ENCODE measurements at places on chromosomes 1 and 21.

DNA sequence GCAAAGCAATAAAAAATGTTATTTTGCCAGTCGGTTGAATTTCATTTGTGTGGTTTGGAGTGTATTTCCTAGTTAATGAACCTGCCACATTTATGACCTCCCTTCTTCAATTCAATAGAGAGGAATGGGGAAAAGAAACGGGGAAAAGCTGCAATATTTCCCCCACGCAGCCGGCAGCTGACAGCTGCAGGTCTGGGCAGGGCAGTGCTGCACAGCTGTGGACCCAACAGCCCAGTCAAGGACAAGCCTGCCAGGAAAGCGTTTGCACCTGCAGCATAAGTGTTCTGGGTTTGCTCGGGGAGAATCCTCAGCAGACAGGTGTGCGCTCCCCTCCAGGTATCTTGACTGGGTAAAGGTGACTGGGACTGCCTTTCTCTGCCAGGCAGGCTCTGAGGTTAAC lies 53.4 kb downstream of the FBXO2 start:
- no peak overlapping the region for H3K4me3 ChIP-seq
- H3K27ac ChIP-seq: no peak overlapping the region
- no peaks in the 10 kb centered on the region for H3K4me1 ChIP-seq
- DNase-seq: no peak

DNA sequence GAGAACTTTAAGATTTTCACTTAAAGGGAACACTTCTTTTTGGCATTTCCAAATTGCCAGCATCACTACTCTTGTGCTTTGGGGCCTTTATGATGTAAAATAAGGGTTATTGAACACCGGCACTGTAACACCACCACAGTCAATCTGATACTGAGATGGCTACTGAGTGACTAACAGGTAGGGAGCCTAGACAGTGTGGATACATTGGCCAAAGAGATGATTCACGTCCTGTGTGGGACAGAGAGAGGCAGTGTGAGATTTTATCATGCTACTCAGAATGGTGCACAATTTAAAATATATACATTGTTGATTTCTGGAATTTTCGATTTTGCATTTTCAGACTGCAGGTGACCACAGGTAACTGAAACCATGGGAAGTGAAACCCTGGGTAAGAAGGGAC lies 261.6 kb downstream of the SPATA17 start:
- no peak overlapping the region for H3K27ac ChIP-seq
- no peak for DNase-seq
- peaks cover 4% of the 10 kb centered on the region for H3K27me3 ChIP-seq
- no peaks in the 10 kb centered on the region for H3K36me3 ChIP-seq

DNA sequence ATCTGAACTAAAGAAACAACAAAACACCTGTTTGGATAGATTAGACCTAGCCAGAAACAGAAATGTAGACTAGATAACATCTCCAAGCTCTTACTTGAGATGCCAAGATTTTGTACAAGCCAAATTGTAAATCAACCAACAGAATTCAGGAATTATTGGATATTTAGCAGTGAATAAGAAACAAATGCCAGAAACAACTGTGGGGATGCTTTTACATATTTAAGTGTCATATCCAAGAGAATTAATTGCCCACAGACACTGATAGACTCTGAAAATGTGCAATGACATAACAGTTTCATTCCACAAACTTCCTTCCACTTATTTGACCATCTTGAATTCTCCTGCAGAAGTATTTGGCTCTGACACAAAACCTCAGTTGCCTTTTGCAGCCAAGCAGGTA lies 92.3 kb downstream of the SGIP1 start:
- no peaks in the 10 kb centered on the region for H3K27me3 ChIP-seq
- no peak overlapping the region for H3K27ac ChIP-seq
- H3K36me3 ChIP-seq: no peaks in the 10 kb centered on the region
- no peak for DNase-seq
- no peaks in the 10 kb centered on the region for H3K4me1 ChIP-seq
- no peak overlapping the region for H3K4me3 ChIP-seq

- DNase-seq: no peak
- no peaks in the 10 kb centered on the region for H3K36me3 ChIP-seq
- H3K27me3 ChIP-seq: peaks cover 53% of the 10 kb centered on the region
- no peak overlapping the region for H3K4me3 ChIP-seq
- no peak overlapping the region for H3K27ac ChIP-seq
- no peaks in the 10 kb centered on the region for H3K4me1 ChIP-seq
Measured at GRCh38 chr21:38495242-38495641, 3.0 kb downstream of the ERG start.

- no peak for DNase-seq
- peaks cover 15% of the 10 kb centered on the region for H3K4me1 ChIP-seq
- no peak overlapping the region for H3K4me3 ChIP-seq
- H3K36me3 ChIP-seq: no peaks in the 10 kb centered on the region
Measured at GRCh38 chr1:56517404-56518130, 61.8 kb downstream of the PLPP3 start.

DNA sequence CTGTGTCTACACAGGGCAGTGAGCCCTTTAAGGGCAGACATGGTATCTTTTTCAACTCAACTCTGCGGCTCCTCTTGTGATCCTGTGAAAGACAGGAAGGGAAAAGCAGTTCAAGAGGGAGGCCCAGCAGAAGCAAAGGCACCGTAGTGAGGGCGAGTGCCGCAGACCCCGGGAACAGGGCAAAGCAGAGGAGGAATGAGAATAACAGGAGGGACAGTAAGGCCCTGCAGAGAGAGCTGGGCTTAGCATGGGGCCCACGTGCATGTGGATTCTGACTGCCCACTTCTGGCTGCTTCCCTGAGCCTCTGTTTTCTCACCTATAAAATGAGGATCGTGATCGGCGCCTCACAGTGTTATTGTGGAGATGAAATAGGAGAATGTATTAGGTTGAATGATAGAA lies 409.3 kb downstream of the PTPRU start:
- no peaks in the 10 kb centered on the region for H3K36me3 ChIP-seq
- H3K27me3 ChIP-seq: no peaks in the 10 kb centered on the region
- peaks cover 22% of the 10 kb centered on the region for H3K4me1 ChIP-seq
- H3K4me3 ChIP-seq: no peak overlapping the region
- H3K27ac ChIP-seq: no peak overlapping the region
- DNase-seq: no peak

DNA sequence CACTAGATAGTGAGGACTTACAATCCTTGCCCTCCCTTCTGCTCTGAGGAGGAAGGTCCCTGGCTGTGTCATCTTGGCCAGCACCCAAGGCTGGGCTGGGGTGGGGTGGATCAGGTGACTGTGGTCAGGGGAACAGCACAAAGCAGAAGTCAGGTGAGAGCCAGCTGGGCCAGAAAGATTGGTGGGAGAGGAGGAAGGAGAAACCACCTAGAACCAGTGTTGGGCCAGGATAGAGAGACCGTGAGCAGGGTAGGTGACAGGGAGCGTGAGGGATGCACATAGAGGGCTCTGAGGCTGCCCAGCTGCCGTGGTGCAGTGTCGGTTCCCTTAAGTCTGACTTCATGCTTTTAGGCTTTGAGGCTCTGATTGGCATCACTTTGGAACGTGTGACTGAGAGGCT lies 22.7 kb downstream of the NCF2 start:
- DNase-seq: no peak
- H3K27me3 ChIP-seq: no peaks in the 10 kb centered on the region
- H3K27ac ChIP-seq: no peak overlapping the region
- H3K4me1 ChIP-seq: peaks cover 7% of the 10 kb centered on the region
- no peak overlapping the region for H3K4me3 ChIP-seq

DNA sequence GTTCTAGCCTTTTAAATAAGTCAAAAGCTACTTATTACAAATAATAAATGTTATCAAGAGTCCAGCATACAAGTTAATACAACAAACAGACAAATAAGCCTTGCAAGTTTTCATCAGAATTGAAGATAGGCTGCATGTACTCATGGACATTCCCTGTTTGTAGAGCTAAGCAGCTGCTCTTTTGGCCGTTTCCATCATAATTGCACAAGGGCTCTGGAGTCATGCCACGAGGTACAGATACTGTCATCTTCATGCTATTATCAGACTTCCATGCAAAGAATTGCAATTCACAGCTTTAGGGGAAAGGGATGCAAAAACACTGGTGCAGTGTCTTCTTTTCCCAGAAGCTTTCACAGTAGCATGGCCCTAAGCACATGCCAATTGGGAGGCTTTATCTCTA lies 52.8 kb upstream of the TBX15 start:
- no peak for DNase-seq
- no peak overlapping the region for H3K27ac ChIP-seq
- H3K36me3 ChIP-seq: no peaks in the 10 kb centered on the region

DNA sequence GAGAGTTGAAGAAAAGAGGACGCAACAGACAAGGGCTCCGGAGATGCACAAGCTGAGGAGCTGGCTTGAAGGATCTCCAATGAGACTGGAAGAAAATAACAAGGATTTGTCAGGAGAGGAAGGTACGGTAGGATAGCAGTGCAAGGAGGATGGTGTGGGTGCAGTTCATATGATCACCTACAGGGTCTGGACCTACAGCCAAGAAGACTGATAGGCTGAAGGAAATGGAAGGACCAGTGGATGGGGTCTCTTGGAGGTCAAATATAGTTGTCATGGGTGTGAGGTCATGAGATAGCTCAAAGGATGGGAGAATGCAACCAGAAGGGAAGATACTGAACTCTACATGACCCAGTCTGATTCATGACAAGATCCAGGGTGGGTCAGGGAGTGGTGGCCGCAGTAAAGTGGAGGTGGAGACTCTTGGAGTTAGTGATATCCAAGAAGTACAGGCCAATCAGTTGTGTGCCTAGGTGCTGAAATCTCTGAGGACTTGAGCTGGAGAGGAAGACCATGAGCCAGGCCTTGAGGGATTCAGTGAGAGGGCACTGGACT lies 15.3 kb upstream of the KANK4 start:
- no peaks in the 10 kb centered on the region for H3K36me3 ChIP-seq
- H3K4me3 ChIP-seq: no peak overlapping the region
- DNase-seq: no peak
- no peaks in the 10 kb centered on the region for H3K4me1 ChIP-seq
- no peak overlapping the region for H3K27ac ChIP-seq
- H3K27me3 ChIP-seq: no peaks in the 10 kb centered on the region

GRCh38 chr1:12028248-12028647 lies 8.9 kb downstream of the MIIP start:
- peaks cover 3% of the 10 kb centered on the region for H3K36me3 ChIP-seq
- H3K27ac ChIP-seq: no peak overlapping the region
- no peak for DNase-seq
- H3K4me1 ChIP-seq: no peaks in the 10 kb centered on the region
- H3K4me3 ChIP-seq: no peak overlapping the region

DNA sequence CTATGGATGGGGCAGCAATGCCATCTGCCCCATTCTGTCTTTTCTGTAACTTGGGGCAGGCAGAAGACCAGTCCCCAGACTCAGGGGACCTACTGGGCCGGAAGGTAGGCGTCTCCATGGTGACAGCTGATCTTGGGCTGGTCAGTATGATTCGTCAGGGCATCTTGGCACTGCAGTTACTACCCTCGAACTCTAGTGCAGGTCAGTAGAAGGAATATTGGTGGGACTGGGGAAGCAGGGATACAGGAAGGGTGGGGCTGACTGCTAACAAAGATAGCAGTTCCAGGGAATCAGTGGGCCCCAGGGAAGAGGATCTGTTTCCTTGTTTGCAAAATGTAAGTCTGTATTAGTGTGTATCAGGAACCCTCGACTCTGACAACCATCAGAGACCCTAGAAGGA lies 26.2 kb downstream of the SZT2 start:
- no peak overlapping the region for H3K27ac ChIP-seq
- no peak for DNase-seq
- peaks cover 11% of the 10 kb centered on the region for H3K36me3 ChIP-seq
- no peaks in the 10 kb centered on the region for H3K4me1 ChIP-seq
- no peaks in the 10 kb centered on the region for H3K27me3 ChIP-seq

DNA sequence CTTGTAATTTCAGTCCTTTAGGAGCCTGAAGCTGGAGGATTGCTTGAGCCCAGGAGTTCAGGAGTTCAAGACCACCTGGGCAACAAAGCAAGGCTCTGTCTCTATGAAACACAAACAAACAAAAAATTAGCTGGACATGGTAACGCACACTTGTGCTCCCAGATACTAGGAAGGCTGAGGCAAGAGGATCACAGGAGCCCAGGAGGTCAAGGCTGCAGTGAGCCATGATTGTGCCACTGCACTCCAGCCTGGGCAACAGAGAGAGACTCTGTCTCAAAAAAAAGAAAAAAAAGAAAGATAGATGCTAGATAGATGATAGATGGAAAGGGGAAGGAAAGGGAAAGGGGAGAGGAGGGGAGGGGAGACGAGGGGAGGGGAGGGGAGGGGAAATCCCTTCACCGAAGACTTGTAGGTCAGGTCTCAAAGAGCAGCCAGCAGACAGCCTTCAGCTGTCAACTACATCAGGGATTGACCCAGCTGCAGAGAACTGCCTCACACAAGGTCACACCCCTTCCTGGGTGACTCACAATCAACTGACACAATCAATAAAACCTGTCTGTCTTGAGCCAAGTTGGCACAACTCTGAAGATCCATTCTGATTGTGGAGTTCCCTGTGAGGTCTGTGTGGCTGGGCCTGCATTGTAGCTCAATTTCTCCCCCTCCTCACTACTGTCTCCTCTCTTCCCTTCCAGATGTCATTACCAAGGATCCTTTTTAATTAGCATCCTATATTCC lies 200.6 kb downstream of the RGS7 start:
- H3K4me1 ChIP-seq: no peaks in the 10 kb centered on the region
- no peak for DNase-seq
- no peak overlapping the region for H3K27ac ChIP-seq
- H3K4me3 ChIP-seq: no peak overlapping the region

DNA sequence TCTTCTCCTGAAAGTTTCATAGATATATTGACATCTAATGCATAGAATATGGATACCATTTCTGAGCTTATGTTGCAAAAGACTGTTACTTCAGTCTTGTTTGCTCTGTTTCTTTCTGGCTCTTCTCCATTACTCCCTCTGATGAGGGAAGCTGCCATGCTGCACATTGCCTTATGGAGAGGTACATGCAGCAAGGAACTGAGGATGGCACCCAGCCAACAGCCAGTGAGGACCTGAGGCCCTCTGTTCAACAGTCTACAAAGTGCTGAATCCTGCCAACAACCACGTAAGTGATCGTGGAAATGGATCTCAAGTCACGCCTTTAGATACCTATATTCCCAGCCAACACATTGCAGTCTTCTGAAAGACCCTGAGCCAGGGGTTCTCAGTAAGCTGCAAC lies 66.6 kb upstream of the ADAMTS5 start:
- no peak overlapping the region for H3K27ac ChIP-seq
- DNase-seq: no peak
- H3K27me3 ChIP-seq: no peaks in the 10 kb centered on the region
- no peaks in the 10 kb centered on the region for H3K4me1 ChIP-seq

Measured in HCT116 (cell line).